Psoas muscle (tissue), 8 donors: ENCODE measurements at places on chromosomes 16 and 17. TPM values are rescaled to one million over a fixed set of nuclear protein-coding genes. Genes with fewer than 3 reads are reported as not detected.

The CCL16 gene
- total RNA-seq = not detected

GRCh38 chr16:55701442-55702319 lies 45.9 kb downstream of the SLC6A2 start:
- DNase-seq = peak; percentile 69

The ZACN gene
- total RNA-seq = 0.08 TPM

DNA sequence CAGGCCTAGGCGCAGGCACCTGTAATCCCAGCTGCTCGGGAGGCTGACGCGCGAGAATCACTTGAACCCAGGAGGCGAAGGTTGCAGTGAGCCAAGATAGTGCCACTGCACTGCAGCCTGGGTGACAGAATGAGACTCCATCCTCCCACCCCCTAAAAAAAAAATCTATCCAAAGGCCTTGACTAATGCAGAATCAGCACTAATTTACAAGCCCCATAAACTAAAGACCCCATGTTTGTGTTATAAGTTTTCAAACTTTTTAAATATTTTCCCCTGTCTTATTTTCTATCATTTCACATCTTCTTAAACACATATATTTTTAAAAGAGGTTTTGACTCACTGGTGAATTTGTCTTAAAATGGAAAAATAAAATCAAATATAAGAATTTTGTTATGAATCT lies 713.1 kb downstream of the WWOX start:
- no peak for DNase-seq

- no peak for DNase-seq
Observed at GRCh38 chr16:14325502-14326401, 254.6 kb downstream of the MRTFB start.

The RASD1 gene
- total RNA-seq = 62.9 TPM

GRCh38 chr17:1820528-1821252 lies 9.0 kb downstream of the SMYD4 start:
- DNase-seq = no peak

The CX3CL1 gene
- total RNA-seq = 7.3 TPM

GRCh38 chr16:22370038-22370820 lies 4.2 kb downstream of the CDR2 start:
- DNase-seq = no peak

GRCh38 chr16:55663765-55664677 lies 8.2 kb downstream of the SLC6A2 start:
- no peak for DNase-seq

GRCh38 chr17:58671969-58672368 lies 19.9 kb downstream of the TEX14 start:
- DNase-seq = no peak

DNA sequence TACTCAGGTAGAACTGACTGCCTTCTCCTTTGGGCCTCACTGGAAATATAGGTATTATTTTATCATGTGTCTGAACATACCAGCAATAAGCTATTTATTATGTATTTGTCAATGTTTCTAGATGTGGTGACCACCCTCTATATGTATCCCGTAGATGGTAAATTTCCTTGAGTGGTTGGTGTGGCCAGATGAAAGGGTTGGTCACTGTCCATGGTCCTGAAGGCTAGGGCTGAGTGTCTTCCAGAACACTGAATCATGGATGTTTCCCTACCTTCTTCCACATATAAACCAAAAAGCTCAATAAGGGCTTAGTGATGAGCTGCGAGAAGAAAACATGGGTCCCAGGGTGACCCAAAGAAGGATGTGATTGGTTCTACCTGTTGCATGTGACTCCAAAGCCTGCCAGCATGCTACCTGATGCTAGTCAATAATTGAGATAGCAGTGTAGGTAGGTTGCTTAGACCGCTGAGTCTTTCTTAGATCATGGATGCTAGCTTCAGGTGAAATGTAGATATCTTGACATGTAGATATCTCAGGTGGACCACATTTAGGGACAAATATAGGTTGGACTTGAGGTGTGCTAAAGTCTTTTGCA lies 150.3 kb downstream of the ASIC2 start:
- DNase-seq = no peak

The TSPOAP1 gene
- total RNA-seq = 2.3 TPM

The C17orf75 gene
- total RNA-seq = 16.1 TPM

DNA sequence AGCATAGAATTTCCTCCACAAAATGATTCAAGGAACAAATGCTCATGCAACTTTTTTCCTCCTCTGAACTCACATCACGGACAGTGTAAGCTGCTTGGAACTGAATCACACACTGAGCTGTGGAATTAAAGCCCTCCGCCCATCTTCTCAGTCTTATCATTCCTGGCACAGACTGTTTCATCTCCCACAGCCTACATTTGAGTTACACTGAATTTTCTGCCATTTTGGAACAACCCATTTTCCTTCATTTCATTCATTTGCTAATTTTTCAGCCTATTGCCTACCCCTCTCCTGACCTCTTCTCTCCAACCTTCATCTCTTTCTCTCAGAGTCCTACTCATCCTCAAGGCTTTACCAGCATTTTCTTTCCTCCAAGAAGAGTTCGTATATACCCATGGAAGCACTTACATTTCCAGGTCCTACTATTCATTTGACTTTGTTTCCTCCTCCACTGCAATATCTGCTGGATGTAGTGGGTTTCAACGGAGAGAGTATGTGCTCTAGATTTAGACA lies 39.1 kb upstream of the TOM1L1 start:
- DNase-seq = no peak

DNA sequence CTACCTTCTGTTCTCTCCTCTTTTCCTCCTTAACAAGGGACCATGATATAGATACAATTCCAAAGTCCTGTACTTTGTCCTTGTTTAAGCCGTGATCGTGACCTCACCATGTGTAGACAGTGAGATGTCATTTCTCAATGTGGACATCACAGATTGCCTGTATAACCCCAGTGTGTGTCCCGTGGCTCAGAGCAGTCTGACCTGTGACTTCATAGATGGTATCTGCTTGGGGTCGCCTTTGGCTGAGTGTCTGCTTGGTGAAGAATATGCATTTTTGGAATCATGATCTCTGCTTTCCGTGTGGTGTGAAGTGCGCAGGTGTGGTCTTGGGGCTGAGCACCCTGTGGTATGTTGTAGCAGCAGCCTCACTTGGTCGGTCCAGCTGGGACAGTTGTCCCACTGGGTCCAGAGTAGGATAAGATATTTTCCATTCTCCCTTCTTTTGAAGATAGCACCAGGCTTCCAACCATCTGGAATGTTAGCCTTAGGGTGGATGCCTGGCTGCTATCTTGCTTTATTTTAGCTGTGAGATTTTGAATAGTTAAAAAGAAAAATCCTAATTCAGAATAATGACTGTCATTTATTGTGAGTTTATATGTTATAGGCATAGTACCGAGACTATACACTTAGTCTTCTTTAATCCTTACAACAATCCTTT lies 13.4 kb downstream of the MSI2 start:
- no peak for DNase-seq

- peak; percentile 23 for DNase-seq
Observed at GRCh38 chr16:89491238-89491869, 993 bp upstream of the ANKRD11 start.

DNA sequence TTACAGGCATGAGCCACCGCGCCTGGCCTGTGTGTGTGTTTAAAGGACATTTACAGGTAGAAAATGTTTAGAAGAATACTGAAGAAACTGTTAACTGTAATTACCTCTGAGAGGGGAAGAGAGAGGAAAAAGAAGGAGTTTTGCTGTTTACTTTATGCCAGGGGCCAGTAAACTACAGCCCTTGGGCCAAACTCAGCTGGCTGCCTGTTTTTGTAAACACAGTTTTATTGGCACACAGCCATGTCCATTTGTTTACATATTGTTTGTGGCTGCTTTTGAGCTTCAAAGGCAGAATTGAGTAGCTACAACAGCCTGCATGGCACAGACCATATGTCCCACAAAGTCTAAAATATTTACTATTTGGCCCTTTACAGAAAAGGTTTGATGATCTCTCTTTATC lies 76.4 kb downstream of the GPR139 start:
- DNase-seq = no peak

GRCh38 chr17:44390250-44390870 lies 911 bp upstream of the ITGA2B start:
- no peak for DNase-seq

GRCh38 chr16:6144463-6144862 lies 1046.9 kb upstream of the EEF2KMT start:
- no peak for DNase-seq

- DNase-seq = no peak
Observed at GRCh38 chr17:40564883-40565768, at the start of gene CCR7. Gene CCR7, minus strand, starts transcription at chr17:40565472. Its CDS starts 63 bp downstream, at chr17:40565409.

DNA sequence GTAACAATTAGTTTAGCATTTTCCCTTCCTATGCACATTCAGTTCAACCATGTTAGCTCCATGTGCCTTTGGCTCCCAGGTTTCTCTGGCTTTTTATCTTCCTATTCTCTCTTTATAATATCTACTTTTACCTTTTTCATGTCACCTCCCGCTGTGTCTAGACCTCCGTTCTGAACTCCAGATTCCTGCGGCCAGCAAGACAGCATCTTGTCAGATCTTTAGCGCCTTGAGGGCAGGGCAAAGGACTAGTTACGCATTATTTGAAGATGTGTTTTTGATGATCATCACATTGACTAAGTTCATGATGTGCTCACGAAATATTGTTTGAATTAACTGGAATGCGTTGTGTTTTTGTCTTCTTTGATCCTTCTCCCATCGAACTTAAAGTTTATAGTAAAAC lies 1126.8 kb downstream of the CDH11 start:
- DNase-seq = no peak

DNA sequence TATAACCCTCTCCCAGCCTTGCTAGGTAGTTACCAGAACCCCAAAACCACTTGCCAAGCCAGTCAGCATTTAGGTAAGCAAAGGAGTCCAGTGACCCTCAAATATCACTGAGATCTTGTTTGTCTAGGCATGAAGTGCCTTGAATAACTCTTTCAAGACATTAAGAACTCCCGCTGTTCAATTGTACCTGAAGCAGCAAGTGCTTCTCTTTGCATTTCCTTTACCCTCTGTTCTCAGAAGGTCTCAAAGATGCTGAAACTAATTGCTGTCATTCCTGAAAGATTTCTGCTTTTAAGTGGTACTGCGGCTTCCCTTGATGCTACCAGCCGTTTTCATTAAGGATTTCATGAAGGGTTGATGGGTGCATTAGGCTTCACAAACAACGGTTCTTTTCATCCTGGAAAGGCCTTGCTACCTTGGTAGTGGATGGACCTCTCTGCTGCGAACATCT lies 142.7 kb downstream of the PITPNC1 start:
- no peak for DNase-seq

- DNase-seq = no peak
Observed at GRCh38 chr16:83849421-83849820, 41.6 kb downstream of the HSBP1 start.

DNA sequence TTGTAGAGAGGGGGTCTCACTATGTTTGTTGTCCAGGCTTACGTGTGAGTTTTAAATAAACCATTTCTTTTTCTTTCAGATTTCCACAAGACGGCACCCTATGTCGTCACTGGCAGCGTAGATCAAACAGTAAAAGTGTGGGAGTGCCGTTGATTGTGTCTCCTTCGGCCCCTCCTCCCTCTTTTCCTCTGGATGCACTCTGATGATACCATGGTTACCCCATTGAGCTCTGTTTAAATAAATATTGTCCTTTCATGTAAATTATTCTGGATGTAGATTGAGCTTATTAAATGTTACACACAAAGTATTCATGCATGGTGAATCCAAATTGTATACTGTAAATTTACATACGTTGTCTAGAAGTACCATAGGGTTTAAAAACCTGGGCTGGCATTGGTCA lies 29.9 kb downstream of the CLUH start:
- no peak for DNase-seq

DNA sequence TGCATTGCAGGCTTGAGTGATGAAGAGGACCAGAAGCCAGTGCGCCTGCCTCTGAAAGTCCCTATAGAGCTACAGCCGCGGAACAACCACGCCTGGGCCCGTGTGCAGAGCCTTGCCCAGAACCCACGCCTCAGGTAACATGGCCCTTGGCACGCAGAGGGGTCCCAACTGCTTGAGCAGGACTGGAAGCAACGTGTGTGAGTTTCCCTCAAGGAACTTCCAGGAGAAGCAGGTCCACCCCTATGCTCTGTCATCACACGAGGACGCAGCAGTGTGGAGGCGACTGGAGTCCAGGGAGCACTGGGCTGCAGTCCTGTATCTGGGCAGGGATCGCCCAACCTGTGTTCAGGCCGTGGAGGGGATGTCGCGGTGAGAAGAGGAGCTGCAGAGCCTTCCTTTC lies 25.1 kb upstream of the JPT2 start:
- DNase-seq = no peak

GRCh38 chr16:57945740-57946138 lies 25.2 kb downstream of the CNGB1 start:
- DNase-seq = no peak

DNA sequence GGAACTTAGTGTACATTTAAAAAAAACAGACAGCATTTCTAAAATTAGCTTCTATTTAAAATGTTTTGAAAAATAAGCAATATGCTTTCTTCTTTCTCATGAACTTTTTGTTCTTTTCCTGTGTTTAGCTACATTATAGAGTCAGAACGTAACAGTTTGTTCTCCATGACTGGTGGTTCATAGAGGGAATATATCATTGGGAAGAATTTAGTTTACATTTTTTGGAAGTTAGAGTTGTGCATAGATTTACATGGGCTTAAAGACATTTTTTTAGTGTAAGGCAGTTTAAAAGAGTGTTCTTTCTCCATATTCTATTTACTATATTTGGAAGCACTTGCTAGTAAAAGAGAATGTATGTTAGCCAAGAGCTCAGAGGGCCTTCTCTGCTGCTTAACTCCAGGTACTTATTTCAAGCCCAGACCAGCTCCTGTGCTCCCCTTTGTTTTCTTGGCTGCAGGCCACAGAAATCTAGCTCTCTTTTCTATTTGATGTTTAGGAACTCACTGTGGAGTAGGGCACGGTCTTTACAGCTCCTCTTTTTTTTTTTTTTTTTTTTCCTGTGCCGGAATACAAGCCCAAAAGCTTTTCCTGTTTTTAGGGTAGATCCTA lies 20.2 kb downstream of the AP2B1 start:
- DNase-seq = no peak

DNA sequence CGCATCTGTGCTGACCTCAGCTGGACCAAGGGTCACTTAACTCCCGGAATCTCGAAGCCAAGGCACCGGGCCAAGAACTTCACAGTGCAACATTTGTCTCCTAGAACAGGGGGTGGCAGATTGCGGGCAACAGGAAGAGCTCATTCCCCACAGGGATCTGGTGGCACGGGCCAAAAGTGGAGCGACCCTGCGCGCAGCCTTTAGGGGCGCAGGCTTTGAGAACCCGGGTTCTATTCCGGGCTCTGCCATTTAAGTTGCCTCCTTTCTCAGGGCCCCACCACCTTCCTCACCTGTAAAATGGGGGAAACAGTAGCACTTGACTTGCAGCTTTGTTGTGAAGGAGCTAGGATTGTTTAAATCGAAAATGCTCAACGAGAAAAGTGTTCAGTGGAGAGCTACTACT lies 651 bp downstream of the SHMT1 start:
- DNase-seq = peak; percentile 75

- peak; percentile 33 for DNase-seq
Observed at GRCh38 chr16:84597931-84598351, 19.9 kb downstream of the COTL1 start.
